ENCODE measurements at places on chromosomes 5 and 9.
A peak's percentile ranks its signal among the peaks of the same experiment; 100 is the strongest.

DNA sequence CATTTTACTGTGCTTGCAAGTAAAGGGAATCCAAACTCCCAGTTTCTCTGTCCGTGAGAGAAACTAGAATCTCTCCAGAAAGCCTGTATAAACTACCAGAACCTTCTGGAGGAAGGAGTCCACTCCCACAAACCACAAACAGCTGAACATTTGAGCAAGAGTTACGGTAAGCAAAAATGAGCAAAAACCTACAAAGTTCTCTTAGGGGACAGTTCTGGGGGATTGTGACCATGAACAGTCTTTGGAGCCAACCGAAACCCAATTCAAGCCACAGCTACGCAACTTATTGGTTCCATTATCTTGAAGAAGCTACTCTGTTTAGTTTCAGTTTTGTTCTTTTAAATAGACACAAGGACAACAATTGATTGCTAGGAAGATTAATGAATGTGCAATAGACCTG lies 330.6 kb downstream of the ASTN2 start:
- no peak for DNase-seq

DNA sequence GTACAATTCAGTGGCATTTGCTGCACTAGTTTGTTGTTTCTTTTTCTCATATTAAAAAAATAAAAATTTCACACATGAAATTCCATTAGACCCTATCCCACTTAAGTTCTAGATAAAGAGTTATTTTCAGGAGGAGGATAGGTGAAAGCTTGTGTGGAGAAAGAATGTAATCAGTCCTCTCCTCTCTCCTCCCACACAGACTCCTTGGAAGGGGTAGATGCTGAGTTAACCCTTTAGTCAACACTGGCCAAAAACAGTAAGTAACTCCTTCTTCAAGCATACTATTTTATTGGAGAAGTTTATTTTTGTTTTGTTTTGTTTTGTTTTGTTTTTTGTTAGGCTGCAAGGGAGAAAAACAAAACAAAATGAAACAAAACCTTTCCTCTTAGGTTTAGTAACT lies 30.6 kb upstream of the LMNB1 start:
- DNase-seq, result no peak

DNA sequence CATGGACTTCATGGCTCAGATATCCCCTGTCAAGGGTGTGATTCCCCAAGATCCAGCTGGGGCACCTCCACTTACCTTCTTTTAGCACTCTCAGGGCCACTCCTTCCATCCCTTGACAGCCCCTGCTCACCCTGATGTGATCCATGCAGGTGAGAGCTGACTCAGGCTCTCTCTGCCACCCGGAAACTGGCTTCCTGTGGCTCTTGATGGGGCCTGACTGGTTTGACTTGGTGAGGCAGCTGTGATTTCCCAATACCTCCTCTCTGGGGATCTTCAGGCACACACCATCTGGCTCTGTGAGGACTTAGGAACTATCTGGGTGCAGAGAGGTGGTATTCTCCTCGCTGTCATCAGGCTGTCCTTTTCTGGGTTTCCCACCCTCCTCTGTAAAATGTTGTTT lies 7.9 kb upstream of the FAT2 start:
- no peak for DNase-seq

- DNase-seq, result no peak
These were observed 240.1 kb upstream of the GRAMD2B start for GRCh38 chr5:126182971-126183695.

GRCh38 chr9:26243726-26244125 lies 565.5 kb upstream of the TUSC1 start:
- no peak for DNase-seq

DNA sequence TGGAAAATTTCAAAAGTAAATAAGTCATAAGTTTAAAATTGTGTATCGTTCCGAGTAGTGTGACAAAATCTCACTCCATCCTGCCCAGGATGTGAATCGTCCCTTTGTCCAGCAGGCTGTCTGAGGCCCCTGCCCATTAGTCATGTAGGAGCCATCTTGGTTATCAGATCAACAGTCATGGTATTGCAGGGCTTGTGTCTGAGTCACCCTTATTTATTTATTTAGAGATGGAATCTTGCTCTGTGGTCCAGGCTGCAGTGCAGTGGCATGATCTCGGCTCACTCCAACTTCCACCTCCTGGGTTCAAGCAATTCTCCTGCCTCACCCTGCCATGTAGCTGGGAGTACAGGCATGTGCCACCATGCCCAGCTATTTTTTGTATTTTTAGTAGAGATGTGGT lies 30.2 kb downstream of the ITGA2 start:
- DNase-seq, result no peak

DNA sequence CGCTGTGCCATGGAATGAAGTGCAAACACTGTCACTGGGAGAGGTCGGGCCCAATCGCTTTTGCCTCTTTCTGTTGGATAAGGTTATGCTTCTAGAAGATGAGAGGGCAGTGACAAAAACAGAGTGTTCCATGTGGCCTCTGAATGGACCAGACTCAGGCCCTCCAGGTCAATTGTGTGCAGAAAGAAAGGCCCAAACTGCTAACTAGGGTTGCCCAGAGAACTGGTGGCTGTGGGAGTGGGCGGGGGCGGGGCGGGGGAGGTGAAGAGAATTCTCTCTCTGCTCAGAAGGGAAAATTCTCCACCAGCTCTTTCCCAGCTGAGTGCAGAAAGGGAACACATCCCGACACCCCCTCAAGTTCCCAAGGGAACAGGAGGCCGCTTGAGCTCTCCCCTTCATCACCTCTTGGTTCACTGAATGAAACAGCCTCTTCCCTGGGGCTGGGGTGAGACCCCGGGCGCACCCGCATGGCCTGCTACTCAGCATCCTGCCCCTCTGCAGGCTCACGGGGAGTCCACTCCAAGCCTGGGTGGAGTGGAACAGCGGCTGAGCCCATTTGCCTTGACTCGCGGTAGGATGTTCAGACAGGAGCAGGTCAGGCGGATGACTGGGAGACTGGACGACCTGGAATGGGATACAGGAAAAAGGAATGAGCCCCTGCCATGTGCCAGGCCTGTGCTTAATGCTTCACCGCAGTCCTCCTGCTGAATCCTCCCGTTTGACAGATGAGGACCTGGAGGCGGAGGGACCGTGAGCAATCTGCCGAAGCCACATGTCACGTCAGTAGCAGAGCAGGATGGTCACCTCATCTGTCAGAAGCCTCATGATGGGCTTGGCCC lies 93.8 kb upstream of the FANCC start:
- no peak for DNase-seq

- DNase-seq, result no peak
These were observed 336.9 kb downstream of the ENC1 start for GRCh38 chr5:74303578-74303977.

DNA sequence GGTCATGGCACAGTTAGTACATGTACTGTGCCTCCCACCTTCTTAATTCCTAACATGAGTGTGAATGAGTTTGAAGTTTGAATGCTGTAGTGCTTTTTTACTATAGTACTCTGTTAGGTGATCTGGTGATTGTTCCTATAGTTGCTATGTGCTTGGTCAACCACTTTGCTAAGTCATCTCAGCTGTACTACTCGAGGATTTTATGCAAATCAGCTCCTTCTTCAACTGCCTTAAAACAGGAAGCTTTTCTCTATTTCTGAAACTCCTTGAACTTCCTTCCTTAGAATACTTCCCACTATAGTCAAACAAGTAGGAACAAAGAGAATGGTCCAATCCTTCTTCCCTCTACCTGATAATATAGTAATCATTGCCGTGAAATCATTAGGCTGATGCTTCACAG lies 219.6 kb downstream of the CTNND2 start:
- no peak for DNase-seq

- no peak for DNase-seq
These were observed 3.0 kb downstream of the RLN2 start for GRCh38 chr9:5301544-5301943.

- DNase-seq, result no peak
These were observed 37.3 kb downstream of the IPPK start for GRCh38 chr9:92632641-92633040.

- no peak for DNase-seq
These were observed 126.6 kb downstream of the NSG2 start for GRCh38 chr5:174172152-174172551.

DNA sequence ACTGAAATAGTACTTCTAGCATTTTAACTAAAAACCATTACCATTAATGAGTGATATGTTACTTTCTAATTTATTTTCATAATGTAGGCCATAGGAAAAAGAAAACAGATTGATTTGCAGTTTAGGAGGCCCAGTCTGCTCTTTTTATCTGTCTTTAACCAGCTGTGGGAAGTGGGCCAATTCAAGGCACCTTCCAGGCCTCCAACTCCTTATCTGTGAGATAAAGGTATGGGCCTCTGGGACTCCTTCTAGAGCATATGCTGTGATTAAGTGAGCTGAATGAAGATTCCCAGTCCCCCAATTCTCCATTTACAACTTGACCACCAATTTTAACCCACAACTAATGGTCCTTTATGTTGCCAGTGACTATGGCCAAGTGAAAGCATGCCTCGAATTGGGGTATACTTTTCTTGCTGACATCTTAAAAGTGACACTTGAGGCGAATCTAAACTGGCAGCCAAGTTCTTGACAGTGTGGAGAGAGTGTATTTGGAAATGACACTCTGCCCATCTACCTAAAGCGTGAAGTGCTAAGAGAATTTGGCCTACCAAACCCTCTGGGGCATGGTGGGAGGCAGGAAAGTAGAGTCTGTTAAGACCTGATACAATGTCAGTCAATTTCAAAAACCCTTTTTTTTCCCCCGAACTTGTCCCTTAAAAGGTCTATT lies 88.3 kb downstream of the PIK3R1 start:
- DNase-seq, result no peak

- peak; percentile 19 for DNase-seq
These were observed 26.6 kb upstream of the ABLIM3 start for GRCh38 chr5:149114403-149115312.

GRCh38 chr5:8945972-8946371 lies 599.9 kb downstream of the SEMA5A start:
- DNase-seq, result no peak

DNA sequence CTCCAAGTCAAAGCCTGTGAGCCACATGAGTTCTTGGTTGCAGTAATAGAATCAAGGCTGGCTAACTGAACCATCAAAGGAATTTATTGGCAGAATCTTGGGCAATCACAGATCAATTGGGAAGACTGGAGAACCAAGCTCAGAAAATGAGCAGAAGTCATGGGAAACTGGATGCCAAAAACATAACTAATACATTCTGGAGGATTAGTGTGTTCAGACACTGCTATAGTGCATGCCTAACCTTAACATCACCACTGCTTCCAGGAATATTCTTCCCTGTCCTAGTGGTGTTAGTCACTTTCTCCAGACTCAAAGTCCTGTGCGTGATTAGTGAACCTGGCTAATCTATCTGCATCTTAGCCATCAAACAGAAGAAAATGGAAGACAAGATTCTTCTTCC lies 843.7 kb downstream of the EFNA5 start:
- no peak for DNase-seq

DNA sequence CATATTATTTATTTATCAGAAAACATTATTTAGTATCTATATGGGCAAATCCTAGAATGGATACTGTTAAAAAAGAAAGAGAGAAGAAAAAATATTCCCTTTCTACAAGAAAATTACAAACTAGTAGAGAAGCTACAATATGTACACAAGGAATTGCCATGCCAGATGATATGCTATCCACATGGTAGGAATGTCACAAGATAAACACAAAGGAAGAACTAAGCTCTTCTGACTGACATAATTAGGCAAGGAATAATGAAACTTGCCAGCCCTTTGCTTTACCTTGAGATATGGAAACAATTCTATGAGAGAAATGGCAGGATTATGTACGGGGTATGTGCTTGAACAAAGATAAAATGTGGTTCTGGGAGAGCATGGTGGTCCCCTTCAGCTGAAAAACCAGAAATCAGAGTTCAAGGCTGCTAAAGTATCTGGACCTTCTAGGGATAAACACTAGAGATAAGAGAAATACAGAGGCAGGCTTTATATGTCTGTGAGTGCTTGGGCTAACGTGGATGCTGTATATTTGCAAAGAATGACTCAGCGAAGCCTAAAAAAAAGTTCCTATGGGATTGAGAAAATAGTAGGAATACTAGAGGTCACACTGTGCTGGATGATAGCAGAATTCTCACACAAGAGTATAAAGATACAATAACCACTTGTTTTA lies 451.6 kb downstream of the TLE1 start:
- no peak for DNase-seq

- DNase-seq, result no peak
These were observed 41.5 kb downstream of the ALG2 start for GRCh38 chr9:99180199-99180598.

- no peak for DNase-seq
These were observed 112.4 kb downstream of the CETN3 start for GRCh38 chr5:90297045-90297764.

DNA sequence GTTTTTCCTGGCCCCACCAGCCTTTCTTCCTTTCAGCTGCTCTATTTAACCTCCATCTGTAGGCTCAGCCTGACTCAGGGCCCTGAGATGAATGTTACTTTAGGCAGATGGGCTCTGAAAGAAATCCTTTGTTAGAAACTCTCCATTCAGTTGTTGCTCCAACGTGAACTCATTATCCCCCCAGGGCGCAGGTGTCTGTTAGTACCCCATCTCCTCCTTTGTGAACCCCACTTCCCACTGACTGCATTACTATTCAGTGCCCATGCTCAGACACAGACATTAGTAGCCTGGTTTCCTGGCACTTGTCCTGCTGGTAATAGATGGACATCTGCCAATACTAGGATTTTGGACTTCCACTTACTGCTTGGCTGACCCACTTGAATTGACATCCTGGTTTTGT lies 1271.6 kb downstream of the PTPRD start:
- no peak for DNase-seq

DNA sequence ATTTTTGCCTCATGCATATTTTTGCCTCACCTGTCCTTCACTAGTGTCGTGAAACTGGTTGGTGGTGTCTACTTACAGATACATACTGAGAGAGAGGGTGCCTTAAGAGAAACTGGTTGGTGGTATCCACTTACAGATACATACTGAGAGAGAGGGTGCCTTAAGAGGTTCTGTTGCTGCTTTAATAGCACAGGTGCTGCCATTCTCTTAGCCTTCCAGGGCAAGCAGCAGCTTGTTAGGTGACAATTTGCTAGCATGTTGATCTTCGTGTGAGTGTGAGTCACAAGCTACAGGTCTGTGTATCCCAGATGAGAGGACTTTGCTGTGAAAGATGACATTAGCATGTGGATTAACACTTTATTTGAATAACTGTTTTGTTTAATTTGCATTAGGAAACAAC lies 1.4 kb downstream of the PTTG1 start:
- no peak for DNase-seq

- DNase-seq, result no peak
These were observed 249.1 kb downstream of the CEMIP2 start for GRCh38 chr9:71519098-71519696.

DNA sequence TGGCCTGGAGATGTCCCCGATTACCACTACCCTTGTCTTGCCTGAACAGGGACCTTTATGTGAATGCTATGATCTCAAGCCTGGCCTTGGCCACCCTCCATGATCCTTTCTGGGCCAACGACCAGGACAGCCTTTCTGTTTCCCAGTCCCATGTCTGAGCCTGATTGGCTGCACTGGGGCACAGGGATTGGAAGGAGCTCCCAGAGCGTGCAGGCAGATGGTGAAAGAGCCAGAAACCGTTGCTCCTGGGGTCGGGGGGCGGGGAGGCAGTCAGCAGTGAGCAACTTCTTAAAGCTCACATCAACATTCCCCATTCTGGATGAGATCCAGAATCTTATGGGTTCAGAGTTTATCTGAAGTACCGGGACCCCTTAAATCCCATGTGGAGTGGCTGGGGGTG lies 84.4 kb downstream of the INSYN2B start:
- DNase-seq, result no peak
